Activated CD4-positive, alpha-beta T cell treated with anti-CD3 and anti-CD28 coated beads for 24 hours (primary cell): ENCODE measurements at places on chromosomes 7 and 10.

GRCh38 chr7:158356454-158356853 is 231.2 kb downstream of the PTPRN2 start:
- DNase-seq = no peak

DNA sequence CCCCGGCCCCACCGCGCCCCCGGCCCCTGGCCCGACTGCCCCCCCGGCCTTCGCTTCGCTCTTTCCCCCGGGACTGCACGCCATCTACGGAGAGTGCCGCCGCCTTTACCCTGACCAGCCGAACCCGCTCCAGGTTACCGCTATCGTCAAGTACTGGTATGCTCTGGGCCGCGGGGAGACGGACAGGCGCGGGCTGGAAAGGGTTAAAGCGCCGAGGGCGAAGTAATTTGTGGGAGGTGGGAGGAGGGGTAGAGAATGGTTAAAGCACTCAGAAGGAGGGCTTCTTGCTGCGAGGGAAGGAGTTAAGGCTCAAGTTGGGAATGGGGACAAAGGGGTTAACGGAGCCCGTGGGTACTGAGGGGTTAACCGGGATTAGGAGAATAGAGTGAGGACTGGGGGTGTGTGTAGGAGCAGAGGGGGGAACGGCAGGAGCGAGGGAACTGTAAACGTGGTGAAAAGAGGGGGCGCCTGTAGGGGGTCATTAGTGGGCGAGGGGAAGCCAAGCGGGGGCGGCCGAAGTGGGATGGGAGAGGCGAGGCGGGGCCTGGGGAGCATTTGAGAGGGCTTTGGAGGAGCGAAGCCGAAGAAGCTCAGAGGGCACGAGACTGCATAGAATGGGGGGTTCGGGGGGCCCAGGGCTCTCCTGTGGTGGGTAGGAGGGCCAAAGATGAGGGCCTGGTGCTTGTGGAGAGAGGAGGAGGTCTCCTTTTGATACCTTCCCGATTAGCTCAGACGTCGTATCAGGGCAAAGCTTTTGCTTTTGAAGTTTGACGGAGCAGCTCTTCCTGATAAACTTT is 605 bp downstream of the SUFU start:
- peak; percentile 20 for DNase-seq

- no peak for DNase-seq
Observed at GRCh38 chr10:6498771-6499170, 81.3 kb downstream of the PRKCQ start.

DNA sequence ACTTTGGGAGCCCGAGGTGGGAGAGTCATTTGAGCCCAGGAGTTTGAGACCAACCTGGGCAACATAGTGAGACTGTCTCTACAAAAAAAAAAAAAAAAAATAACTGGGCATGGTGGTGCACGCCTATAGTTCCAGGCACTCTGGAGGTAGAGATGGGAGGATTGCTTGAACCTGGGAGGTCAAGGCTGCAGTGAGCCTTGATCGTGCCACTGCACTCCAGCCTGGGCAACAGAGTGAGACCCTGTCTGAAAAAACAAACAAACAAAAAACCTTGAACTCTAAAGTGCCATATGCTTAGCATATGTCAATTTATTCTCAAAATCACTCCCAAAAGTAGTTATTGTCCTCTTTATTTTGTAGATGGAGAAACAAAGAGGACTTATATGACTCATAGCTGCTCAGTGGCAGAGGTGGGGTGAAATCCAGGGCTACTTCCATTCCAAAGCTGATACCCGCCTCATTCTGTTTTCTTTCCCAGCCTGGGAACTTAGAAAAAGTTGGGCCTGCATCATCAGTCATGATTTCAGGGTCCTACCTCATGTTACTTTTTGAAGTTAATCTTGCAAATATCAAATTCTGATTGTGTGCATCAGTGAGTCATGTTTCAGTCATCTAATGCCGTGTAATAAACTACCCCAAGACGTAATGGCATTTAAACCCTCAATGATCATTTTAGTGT is 13.3 kb downstream of the DHTKD1 start:
- no peak for DNase-seq
